ENCODE measurements at places on chromosomes 13 and 19.

DNA sequence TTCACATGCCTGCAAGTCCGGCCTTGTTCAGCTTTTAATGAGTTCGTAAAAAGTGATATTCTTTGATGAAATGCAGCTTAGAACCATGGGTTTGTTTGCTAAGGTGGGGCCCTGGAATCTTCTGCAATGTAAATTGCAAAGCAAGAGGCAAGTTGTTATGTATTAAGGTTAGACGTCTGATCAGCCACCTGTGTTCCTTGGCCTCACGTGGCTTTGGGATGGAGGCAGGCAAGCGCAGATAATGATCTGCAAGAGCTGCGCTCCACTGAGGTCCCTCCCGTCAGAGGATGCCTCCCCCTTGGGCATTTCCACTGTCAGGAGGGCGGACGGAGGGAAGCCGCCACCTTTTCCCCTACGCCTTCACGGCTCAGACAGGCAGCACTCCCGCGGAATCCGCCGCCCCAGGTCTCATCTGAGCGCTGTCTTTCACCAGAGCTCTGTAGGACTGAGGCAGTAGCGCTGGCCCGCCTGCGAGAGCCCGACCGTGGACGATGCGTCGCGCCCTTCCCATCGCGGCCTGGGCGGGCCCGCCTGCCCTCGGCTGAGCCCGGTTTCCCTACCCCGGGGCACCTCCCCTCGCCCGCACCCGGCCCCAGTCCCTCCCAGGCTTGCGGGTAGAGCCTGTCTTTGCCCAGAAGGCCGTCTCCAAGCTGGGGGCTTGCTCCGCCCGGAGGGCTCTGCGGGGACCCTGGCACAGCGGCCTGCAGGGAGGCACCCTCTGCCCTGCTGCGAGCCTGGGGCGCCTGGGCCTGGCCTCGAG, 110.9 kb downstream of the CRYL1 start:
- DNase-seq: no peak

DNA sequence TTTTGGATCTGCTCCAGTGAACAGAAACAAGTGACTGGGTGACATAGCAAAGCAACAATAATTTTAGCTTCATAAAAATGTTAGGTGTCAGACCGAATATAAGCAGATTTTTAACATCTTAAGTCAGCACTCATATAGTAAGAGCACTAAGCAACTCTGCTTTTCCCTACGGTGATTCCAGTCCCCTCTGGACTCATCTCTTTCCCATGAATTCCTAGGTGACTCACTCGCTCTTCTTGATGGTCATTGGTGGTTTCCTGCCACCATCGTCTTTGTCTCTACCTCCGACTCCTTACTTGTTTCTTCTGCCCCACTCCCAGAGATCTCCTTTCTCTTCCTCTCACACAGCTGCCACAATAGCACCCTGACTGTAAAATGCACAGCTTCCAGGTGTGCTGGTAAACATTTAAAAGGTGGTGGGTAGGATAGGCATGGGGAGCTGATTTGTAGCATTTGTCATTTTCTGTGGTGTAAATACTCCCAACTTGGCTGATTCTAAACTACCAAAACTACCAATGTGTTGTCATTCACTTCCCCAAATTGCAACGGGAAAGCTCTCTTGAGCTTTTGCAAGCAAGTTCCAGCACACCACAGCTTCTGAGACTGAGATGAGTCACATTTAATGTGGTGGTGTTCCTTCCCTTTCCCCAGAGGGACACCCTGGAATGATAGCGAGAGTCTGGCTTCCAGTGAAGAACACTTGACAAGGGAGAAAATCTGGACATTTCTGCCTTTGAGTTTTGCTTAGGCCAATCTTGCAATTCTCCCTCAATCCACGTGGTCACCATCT, 42.8 kb upstream of the CLDN10 start:
- no peak for DNase-seq

GRCh38 chr19:12139269-12139668, 881 bp downstream of the ZNF20 start:
- DNase-seq: no peak

DNA sequence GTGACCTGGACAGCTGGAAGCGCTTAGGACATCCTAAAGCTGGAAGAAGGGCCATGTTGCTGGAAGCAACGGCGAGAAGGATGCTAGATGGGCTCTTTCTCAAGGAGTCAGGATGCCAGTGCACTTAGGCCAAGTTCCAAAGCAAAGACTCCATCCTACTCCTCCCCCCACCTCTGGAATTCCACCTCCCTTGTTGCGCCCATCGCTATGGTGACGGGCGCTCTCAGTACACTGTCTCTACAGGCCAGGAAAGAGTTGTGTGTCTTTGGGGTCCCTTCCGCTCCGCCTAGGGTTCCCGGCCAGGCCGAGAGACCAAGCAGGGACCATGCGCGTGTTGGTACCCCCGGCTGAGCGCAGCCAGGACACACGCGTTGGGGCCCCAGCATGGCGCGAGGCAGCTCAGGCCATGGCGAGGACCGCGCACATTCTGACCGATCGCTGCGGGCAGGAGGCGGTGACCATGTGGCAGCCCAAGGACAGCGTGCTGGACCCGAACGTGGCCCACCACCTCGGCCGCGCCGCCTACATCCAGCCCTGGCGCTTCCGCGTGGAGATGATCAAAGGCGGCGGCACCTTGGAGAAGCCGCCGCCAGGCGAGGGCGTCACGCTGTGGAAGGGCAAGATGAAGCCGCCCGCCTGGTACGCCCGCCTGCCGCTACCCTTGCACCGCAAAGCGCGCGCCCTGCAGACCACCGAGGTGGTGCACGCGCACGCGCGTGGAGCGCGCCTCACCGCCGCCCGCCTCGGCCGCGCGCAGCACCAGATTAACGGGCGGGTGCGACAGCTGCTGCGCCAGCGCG, 31.0 kb upstream of the SLC1A6 start:
- no peak for DNase-seq

DNA sequence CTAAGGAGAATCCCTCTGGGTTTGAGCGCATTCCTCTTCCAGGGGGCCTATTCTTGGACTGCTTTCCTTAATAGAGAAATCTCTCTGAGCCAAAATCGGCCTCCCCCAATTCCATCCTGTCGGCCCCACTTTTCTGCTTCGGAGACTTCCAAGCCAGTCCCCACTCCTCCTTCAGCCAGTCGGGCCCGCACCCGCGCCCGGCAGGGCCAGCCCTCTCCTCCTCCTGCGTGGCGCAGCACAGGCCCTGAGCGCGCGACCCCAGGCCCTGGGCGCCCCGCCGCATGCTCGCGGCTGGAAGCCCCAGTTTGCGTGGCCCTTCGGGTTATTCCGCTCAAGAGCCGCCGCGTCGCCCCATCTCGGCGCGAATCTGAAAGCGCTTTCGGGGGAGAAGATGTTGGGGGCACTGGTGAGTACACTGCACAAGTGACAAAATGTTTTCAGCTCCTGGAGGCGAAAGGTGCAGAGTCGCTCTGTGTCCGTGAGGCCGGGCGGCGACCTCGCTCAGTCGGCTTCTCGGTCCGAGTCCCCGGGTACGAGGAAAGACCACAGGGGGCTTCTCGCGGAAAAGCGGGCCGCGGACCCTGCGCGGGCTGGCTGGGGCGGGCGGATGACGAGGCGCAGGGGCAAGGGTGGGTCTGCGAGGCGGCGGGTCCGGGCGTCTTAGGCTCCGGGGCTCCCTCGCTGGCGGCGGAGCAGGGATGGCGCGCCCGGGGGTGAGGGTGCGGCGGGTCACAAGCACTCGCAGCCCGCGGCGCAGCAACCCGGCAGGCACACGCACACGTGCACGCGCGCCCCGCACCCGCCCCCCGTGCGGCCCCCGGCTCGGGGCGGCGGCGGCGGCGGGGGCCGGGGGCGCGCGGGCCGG, at the start of gene IL17D:
IL17D (plus strand) TSS at position 785 of the 865 bp plus-strand sequence. CDS start 303 bp downstream, outside the sequence.
- no peak for DNase-seq

- no peak for DNase-seq
Measured at GRCh38 chr19:37095859-37096258, 17.6 kb downstream of the ZNF420 start.

GRCh38 chr13:33828431-33829129, 10.6 kb downstream of the RFC3 start:
- no peak for DNase-seq
